Endothelial cell (in vitro differentiated cells): ENCODE measurements at places on chromosomes 7 and 10.
A peak's percentile ranks its signal among the peaks of the same experiment; 100 is the strongest.

- no peak for DNase-seq
Observed at GRCh38 chr10:7986851-7987250, 67.6 kb upstream of the GATA3 start.

DNA sequence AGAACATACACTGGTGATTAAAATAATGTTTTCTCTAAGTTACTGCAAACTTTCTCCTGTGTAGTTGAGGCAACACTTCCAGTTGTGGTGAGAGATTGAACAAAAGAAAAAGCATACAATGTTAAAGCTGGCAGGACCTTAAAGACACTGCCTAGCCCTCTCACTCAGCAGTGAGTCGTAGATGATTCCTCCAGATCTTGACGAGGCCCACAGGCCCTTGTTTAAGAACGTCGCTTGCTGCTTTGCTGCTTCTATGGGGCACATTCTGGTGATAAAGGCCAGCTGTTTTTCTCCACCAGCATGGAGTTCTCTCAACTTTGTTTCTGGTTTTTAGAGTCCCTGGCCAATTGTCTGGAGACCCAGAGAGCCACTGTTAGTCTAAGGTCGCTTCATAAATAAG is 2.8 kb upstream of the DENND11 start:
- no peak for DNase-seq

DNA sequence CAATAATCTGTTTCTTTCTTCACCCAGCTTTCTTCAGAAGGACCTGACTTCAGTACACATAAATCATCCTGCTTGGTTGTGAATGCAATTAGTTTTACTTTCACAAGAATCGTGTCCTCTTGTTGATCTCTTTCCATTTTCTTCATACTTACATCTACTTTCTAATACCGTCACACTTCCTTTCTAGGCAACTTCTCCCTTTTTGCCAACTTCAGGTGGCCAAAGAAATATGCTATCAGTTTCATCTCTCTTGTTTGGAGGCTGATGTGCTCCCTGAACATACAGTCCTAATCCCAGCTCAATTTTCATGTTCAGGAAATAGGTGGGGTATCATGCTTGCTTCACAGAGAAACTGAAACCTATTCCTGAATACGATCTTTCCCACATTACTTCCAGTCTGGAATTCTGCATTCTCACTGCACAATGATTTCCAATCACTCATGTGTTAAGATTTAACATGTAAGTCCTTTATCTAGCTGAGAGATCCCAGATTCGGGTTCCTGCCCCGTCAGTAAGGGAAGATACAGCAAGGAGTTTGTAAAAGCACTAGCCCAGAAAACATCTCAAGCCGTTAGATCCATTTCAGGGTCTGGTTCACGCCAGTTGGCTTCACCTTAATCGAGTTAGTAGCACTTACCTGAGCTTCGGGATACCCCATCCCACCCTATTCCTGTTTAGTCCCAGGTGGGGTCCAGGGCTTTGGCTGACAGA is 994 bp downstream of the SLC25A28 start:
- DNase-seq: no peak

GRCh38 chr10:114304571-114305421 is 65.7 kb downstream of the VWA2 start:
- DNase-seq: peak; percentile 56
